ENCODE measurements at places on chromosomes 3 and 15.
A peak's percentile ranks its signal among the peaks of the same experiment; 100 is the strongest.

DNA sequence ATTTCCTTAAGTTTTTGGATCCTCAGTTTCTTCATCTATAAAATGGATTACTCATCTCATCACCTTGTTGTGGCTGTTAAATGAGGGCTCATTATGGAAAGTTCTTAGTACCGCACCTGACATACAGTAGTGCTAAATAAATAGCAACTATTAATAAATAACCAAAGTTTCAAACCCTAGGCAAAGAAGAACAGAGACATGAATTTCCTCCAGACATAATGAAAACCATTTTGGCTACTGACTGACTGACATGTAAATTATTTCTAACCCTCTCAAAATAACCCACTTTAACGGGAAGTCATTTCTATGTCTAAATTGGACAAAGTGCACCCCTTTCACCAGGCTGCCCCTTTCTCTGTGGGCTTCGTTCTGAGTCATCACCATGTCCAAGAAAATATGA lies 17.4 kb upstream of the KLHL6 start:
- no peak for DNase-seq

GRCh38 chr15:36911322-36911944 lies 188.9 kb downstream of the MEIS2 start:
- DNase-seq = no peak

DNA sequence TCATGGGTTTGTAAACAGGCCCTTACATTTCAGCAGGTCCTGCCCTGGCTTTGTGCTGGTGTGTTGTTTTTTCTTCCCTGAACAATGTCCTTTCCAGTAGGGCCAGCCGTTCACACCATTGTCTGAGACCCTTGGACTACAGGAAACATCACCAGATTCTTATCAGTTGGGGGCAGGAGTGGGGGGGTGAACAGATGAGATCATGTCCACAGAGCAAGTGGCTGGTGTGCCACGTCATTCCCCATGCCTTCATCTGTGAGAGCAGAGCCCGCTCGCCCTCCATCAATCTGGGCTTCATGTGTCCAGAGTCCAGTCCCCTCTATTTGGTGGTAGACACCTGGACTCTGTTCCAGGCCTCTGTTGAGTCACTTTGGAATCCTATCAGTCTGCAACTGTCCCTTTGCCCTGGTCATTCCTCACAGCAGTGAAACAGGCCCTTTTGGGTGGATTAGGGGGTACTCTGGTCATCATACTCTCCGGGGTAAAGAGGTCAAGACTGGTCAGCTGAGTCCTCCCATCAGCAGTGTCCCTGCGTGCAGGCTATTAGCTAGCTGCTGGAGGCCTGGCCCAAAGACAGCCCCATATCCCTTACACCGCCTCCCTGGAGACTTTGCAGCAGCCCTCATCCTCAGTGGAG lies 15.0 kb downstream of the SEMA3G start:
- peak; percentile 25 for DNase-seq

DNA sequence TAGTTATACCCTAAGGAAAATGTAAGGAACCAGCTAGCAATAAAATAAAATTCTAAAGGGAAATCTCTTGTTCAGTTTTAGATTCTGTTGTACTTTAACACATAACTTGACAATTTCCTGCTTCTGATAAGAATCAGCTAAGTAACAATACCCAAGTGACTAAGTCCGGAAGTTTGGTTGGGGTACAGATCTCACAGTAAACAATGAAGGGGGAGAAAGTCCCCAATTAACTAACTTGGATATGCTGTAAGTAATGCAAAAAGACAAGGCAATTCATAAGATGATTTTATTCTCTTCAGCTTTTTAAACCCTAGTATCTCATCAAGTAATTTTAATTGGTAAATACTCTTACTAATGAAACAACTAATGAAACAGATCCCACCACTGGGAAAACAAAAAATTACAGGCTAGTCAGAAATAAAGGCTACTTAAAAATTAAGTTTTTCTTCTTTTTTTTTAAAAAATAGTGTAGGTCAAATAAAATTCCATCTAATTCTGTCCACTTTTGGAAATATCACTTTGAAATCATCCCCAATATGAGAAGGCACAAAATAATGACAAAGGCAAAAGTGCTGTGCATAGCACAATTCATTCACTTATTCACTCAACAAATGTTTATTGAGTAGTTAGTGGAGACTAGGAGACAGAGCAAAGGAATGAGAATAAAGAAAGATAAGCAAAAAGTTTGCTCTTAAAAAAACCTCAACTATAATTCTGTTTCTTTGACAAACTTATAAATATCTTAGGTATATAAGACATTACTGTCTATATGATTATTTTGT lies 37.8 kb upstream of the IL20RB start:
- no peak for DNase-seq

DNA sequence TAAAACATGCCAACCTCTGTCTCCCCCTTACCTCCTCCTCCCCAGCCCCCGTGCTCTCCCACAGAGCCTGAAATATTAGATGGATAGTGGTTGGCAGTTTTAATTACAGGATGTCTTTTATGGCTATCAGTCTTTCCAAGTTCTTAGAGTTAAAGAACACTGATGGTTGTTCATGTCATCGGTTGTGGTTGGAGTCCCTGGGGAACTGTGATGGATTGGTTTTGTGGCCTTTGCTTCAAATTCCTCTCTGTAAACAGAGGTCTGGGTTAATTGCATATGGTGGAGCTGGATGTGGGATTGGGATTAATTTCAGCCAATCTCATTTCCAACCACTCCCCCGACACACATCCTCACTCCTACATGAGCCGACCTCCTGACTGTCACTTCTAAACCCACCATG lies 164.5 kb upstream of the PROK2 start:
- DNase-seq = no peak

- no peak for DNase-seq
These were observed 64.2 kb upstream of the CHL1 start for GRCh38 chr3:132378-132777.

- no peak for DNase-seq
These were observed 1.3 kb downstream of the STAG1 start for GRCh38 chr3:136750897-136751315.

GRCh38 chr3:196489747-196490146 lies 13.8 kb downstream of the RNF168 start:
- DNase-seq = no peak

GRCh38 chr3:185954366-185954723 lies 16.5 kb upstream of the TRA2B start:
- DNase-seq = no peak

- DNase-seq = no peak
These were observed 20.9 kb upstream of the TEX9 start for GRCh38 chr15:56344336-56344735.

DNA sequence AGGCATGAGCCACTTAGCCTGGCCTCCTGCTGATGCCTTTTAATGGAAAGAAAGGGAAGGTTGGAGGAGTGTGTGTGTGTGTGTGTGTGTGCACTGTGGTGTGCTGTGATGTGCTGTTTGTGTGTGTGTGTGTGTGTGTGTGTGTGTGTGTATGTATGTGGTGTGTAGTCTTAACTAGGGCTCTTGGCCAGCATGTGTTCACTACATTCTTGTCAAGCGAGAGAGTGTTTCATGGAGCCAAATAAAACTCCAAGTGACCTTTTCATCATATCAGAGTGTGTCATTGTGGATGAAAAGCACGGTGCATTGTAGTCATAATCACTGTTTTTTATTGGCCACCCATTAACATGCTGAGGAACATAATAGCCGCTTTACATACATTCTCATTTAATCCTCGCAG lies 30.8 kb upstream of the BHLHE40 start:
- DNase-seq = no peak

DNA sequence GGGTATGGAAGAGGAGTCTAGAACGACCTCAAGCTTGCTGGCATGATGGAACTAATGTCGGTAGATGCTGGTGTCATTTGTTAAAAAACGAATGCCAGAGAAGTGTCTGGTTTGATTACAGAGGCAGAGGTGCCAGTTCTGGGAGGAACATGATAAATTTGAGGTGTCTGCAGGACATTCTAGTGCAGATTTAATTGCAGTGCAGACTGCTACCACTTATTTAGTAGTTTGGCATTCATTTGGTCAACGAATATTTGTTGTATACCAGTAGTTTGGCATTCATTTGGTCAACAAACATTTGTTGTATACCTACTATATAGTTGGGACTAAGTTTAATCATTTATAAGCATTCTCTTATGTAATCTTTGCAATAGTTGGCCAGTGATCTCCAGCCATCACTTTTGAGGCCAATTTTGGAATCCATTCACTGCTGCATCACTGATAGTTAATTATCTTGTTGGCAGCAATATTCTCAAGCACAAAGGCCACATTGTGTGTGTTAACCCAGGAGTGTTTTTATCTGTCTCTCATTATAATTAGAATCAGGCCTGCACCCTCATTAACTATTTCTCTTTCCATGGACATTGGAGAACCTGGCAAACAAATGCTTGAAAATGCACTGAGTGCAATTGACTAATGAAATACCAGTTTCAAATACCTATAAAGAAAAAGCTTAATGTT lies 19.5 kb upstream of the TGFBR2 start:
- DNase-seq = no peak

- no peak for DNase-seq
These were observed 4.5 kb downstream of the SLC49A4 start for GRCh38 chr3:122799322-122799721.

DNA sequence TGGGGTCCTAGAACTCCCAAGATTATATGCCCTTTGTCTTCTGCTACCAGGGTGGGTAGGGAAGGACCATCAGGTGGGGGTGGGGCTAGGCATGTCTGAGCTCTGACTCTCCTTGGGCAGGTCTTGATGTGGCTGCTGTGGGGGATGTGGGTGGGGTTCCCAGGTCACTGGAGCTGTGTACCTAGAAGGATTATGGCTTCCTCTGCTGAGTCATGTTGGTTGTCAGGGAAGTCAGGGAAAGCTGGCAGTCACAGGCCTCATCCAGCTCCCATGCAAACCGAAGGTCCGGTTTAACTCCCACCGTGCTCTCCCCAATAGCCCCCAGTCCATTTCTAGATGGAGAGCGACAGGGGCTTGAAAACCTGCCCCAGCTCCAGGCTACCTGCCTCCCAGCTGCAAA lies 35.2 kb downstream of the EID1 start:
- DNase-seq = no peak

DNA sequence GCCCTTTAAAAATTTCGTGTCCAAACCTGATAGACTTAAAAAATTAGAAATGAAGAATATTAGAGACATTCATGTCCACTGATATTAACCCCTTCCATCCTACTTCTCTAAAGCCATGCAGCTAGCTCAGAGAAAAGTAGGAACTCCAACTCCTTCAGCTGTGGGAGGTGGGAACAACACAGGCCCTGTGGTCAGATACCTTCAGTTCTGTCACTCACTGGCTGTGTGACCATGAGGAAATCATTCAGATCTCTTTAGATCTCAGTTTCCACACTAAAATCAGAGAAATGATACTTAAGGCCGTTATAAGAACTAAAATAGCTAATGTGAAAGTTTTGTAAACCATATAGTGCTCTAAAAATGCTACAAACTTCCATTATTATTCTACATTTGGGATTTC lies 209.8 kb downstream of the TNIK start:
- no peak for DNase-seq

GRCh38 chr3:51371943-51372557 lies 13.0 kb upstream of the MANF start:
- DNase-seq = peak; percentile 53

DNA sequence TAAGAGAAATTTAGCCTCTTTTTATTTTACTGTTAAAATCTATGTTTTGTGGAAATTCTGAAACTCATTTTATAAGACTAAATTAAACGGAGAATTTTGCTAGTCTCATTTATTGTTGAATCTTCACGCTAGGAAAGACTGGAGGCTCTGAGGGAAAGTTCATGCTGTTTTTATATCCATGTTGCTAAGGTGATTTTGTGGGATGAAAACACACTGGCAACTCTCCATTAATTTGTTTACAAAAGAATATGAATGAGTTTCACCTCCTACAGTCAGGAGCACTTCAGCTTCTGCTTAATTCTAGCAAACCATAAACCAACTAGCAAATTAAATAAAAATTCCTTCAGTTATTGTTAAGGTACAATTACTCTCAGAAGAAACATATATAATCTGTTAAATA lies 195.4 kb downstream of the RAP2B start:
- DNase-seq = no peak

- no peak for DNase-seq
These were observed 762 bp upstream of the IQSEC1 start for GRCh38 chr3:13074006-13074375.

DNA sequence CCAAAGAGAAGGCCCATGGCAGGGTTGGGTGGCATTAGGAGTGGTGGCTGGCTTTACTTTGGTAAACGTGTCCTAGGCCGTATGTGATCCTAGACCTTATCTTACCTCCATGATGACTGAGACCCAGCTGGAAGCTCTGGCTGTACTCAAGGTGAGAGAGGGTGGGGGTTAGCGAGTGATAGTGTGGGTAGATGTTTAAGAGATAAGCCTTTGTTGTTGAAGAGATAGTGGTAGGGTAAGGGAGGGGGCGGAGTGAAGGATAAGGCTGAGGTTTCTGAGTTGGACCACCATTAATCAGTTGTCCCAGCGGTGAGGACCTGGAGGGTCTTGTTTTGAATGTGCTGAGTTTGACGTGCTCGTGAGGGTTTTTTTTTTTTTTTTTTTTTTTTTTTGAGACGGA lies 61.5 kb upstream of the ULK4 start:
- no peak for DNase-seq

- peak; percentile 60 for DNase-seq
These were observed 44.1 kb downstream of the STARD5 start for GRCh38 chr15:81279621-81280485.

- DNase-seq = no peak
These were observed at the start of gene TGM5 for GRCh38 chr15:43266834-43267233. Gene TGM5 (minus strand): TSS chr15:43266928. CDS start chr15:43266849, 79 bp downstream.

DNA sequence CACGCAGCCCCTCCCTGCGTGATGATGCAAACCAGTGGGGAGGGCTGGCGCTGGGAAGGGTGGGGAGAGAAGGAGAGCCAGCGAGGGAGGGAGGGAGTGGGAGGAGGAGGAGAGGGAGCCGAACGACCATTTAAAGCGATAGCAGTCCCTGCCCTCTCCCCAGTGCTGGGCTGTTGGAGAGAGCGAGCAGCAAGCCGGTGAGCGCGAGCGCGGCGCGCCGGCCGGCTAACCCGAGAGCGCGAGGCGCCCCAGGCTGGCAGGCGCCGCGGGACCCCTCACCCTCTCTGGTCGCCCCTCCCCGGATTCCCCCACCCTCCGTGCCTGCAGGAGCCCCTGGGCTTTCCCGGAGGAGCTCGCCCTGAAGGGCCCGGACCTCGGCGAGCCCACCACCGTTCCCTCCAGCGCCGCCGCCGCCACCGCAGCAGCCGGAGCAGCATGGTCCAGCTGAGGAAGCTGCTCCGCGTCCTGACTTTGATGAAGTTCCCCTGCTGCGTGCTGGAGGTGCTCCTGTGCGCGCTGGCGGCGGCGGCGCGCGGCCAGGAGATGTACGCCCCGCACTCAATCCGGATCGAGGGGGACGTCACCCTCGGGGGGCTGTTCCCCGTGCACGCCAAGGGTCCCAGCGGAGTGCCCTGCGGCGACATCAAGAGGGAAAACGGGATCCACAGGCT lies at the start of gene GRM7:
Gene GRM7 (plus strand): TSS at position 162 of the 671 bp plus-strand sequence.
- no peak for DNase-seq

DNA sequence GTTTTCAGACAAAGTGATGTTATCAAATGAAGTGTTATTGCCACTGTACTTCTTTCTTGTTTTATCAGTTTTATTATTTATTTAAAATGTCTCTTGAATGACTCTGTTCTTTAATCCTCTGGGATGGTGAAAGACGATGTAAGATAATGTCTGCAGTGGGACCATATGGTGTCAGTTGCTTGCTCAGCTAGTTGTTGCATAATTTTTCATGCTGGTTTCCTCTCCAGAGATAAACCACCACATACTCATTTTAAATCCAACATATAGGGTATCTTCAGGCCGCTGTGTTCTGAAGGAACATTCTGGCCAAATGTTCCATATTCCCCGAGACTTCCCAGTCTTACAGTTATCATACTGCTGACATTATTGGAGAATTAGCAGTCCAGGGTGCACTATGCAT lies 75.9 kb downstream of the GABRG3 start:
- no peak for DNase-seq
